Spinal cord (tissue), 10 donors: ENCODE measurements at places on chromosomes 5 and 9. TPM values are rescaled to one million over a fixed set of nuclear protein-coding genes. Genes with fewer than 3 reads are reported as not detected.

- no peaks in the 10 kb centered on the region for H3K4me1 ChIP-seq
- no peaks in the 10 kb centered on the region for H3K36me3 ChIP-seq
- no peaks in the 10 kb centered on the region for H3K27me3 ChIP-seq
- no peak overlapping the region for H3K27ac ChIP-seq
Measured at GRCh38 chr5:34626036-34626435, 30.1 kb upstream of the RAI14 start.

- no peak overlapping the region for H3K4me3 ChIP-seq
- H3K36me3 ChIP-seq: peaks cover 64% of the 10 kb centered on the region
- peaks cover 18% of the 10 kb centered on the region for H3K4me1 ChIP-seq
- no peaks in the 10 kb centered on the region for H3K27me3 ChIP-seq
Measured at GRCh38 chr9:128825923-128826700, 3.5 kb downstream of the SPOUT1 start.

DNA sequence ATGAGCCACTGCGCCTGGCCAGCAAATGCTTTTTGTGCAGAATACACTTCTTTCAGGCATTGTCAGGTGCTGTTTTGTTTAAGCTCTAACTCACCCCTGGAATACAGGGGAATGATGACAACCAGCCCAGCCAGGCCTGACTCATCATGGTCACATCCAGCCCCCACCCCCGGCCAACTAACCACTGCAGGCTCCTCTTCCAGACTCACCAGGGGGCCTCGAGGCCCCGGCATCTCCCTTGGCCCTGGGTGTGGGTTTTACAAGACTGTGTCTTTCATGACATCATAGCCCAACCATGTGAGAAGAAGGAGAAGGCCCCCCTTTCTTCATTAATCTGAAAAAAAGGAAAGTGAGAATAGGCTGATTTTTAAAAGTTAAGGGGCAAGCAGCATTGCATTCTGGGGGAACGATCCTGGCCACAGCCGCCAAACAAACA lies 35.5 kb downstream of the OLFML2A start:
- H3K27me3 ChIP-seq: no peaks in the 10 kb centered on the region
- no peak overlapping the region for H3K4me3 ChIP-seq
- H3K27ac ChIP-seq: peak overlapping the region; percentile 89
- no peak for DNase-seq
- peaks cover 37% of the 10 kb centered on the region for H3K4me1 ChIP-seq

DNA sequence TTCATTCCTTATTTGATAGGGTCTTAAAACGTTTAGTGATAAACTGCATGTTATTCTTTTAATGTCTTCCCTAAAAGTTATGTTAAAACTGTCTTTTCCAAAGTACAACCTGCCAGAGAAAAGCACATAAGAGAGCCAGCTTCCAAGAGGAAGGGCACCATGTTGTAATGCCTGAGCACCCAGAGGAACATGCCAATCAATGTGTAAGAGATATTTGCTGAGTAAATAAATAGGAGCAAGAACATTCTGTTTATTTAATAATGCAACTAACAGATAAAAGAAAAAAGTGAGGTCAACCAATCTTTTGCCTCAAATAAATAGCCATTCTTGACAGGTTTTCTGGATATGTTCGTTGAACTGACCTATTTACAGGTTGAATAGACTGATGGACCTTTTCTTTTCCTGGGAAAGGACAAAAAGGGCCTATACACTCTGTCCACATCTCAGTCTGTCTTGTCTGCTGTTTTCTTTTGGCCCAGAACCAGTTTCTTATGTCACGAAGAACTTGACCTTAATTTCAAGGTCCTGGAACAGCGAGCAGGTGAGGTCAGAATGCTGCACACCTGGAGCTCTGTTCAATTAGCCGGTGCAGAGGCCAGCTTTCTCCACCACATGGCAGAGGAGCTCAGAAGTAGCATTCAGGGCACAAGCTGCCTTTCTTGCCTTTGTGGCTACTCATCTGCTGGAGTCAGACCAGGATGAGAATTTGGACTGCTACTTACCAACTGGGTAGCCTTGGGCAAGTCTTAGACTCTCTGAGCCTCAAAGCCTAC lies 77.7 kb downstream of the PLCXD3 start:
- H3K27ac ChIP-seq: no peak overlapping the region
- no peak overlapping the region for H3K4me3 ChIP-seq
- H3K4me1 ChIP-seq: no peaks in the 10 kb centered on the region
- DNase-seq: no peak
- no peaks in the 10 kb centered on the region for H3K27me3 ChIP-seq

DNA sequence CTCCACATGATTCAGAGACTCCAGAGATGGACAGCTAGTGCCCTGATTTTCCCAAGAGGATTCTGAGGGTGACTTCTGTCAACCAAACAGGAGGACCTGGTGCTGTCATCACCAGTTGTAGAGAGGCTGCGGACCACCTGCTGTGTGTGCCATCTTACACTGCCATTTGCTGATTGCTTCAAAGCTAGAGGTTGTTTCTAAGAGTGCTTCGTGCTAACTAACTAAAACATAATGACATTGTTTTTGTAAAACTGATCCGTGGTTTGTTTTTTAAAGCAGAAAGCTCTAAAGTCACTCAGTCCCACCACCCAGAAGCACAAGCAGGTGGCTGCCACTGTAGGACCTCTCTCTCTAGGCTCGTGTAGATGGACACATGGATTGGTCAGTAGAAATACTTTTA lies 12.2 kb downstream of the TENT4A start:
- no peaks in the 10 kb centered on the region for H3K27me3 ChIP-seq
- H3K4me3 ChIP-seq: no peak overlapping the region
- peaks cover 12% of the 10 kb centered on the region for H3K36me3 ChIP-seq
- H3K27ac ChIP-seq: no peak overlapping the region
- H3K4me1 ChIP-seq: peaks cover 59% of the 10 kb centered on the region
- no peak for DNase-seq

DNA sequence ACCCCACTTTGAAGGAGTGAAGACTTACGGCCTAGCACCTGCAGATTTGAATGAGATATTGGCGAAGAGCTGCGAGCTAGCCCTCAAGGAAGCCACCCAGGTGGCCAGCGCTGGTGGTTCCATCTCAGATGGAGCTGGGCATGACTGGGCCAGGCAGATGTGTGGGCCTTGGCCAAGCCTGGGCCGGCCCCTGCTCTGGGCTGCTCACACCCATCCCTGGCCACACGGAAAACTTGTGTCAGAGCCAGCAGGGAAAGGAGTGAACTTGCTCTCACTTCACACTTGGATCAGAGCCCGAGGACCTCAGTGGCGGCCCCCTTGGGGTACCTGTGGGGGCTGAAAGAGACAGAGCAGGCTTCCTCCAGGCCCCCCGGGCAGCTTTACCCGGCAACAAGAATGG lies 44.2 kb downstream of the ROPN1L start:
- H3K4me1 ChIP-seq: peaks cover 11% of the 10 kb centered on the region
- H3K27ac ChIP-seq: no peak overlapping the region
- no peaks in the 10 kb centered on the region for H3K36me3 ChIP-seq
- no peaks in the 10 kb centered on the region for H3K27me3 ChIP-seq
- no peak overlapping the region for H3K4me3 ChIP-seq
- no peak for DNase-seq

The SPATA6L gene
- 7.9 TPM for total RNA-seq

The GPR151 gene
- 0.20 TPM for total RNA-seq

The CRHBP gene
- 1.0 TPM for total RNA-seq

The PCDHGA6 gene
- 12.3 TPM for total RNA-seq
